ENCODE measurements at places on chromosomes 5 and 9.

GRCh38 chr5:65480306-65480865 lies 1.3 kb downstream of the ADAMTS6 start:
- no peak for DNase-seq

DNA sequence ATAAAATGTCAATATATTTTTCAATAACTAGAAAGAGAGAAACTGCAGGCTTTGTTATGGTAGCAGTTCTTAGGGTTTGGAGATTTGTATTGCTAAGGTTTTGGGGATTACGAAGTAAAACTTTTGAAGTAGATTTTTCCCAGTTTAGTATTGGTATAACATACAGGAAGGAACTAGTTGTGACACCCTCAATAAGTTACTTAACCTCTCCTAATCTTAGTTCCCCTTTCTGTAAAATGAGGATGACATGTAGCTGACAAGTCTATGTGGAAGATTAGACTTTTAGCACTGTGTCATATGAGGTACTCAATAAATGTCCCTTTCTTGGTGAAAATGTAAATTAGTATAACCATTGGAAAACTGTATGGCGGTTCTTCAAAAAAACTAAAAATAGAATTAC lies 73.4 kb upstream of the ATG10 start:
- no peak for DNase-seq

DNA sequence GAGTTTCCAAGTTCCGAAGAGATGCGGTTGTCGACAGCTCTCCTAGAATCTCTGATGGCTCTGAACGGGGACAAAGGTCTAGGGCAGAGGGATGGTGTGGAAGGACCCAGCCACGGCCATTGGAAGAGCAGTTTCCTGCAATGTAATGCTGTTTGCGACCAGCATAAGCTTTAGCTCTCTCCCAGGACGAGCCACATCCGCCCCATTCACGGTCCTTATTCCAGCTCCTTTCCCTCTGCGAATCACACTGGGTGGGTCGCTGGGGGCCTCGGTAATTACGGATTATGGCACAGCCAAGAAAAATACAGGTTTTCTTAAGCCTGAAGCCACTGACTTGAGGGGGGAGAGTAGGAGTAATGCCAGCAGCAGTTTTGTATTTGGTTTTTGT lies 22.7 kb downstream of the ANXA2R start:
- no peak for DNase-seq

GRCh38 chr5:112973904-112974303 lies 2.7 kb upstream of the DCP2 start:
- no peak for DNase-seq

GRCh38 chr9:77601476-77602099 lies 46.5 kb downstream of the GNA14 start:
- DNase-seq = no peak

DNA sequence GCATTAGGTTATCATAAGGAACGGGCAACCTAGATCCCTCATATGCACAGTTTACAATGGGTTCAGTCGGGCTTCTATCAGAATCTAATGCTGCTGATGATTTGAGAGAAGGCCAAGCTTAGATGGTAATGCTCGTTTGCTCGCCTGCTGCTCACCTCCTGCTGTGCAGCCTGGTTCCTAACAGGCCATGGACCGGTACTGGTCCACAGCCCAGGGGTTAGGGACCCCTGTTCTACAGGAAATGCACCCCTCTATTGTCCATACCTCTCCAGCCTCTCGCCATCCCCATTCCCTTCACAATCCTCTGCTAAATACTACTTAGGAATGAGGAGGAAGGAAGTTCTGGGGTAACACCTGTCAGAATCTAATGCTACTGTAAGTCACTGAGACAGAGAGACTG lies 75.1 kb downstream of the OXCT1 start:
- no peak for DNase-seq

DNA sequence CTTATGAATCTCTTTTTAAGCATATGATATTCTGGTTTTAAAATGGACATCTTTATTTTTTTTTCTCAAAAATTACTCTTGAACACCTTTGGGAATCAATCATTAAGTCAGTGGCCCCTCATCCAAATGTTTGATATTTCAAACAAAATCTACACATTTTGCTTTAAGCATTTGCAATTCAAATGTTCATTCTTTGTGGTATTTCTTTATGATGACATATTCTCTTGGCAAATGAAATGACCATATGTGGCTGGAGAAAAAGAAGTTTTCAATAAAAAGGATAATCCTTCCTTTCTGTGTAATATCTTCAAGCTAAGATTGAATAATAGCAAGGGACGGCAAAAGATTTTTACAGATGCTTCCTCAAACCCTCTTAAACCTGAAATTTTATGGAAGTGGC lies 420.8 kb downstream of the MTRR start:
- no peak for DNase-seq

DNA sequence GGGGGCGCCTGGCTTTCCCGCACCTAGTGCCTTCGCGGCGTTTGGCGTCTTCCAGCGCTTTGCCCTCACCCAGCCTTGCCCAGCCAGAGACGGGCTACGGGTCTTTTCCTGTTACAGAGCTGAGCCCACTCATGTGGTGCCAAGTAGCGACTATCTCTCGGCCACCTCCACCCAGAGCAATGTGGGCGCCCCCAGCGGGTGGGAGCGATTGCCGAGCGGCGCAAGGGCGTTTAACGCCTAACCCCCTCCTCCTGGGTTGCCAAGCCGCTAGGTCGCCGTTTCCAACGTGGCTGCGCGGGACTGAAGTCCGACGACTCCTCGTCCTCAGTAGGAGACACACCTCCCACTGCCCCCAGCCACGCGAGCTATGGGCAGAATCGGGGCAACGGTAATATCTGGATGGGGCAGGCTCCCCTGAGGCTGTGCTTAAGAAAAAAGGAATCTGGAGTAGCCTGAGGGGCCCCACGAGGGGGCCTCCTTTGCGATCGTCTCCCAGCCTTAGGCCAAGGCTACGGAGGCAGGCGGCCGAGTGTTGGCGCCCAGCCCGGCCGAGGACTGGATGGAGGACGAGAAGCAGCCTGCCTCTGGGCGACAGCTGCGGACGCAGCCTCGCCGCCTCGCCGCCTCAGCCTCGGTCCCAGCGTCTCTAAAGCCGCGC lies 5.8 kb downstream of the TLX3 start:
- DNase-seq = no peak

DNA sequence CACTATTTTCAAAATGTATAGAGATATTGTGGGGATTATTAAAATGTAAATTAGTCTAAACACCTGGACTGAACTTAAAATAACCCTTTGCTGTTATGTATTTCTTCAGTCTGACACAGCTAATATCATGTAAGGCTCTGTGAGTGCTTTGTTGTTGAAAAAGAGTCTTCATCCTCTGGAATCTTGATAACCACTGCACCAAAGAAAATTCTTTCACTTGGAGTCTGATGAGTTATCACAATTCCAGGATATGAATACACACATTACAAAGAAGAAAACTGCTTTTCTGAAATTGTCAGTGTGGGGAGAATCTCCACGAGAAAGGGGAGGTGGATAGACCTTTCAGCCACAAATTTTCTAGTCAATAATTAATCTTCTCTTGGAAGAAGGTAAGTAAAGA lies 42.3 kb upstream of the TARS1 start:
- DNase-seq = no peak

GRCh38 chr9:72925126-72925789 lies 27.6 kb downstream of the ALDH1A1 start:
- DNase-seq = no peak

DNA sequence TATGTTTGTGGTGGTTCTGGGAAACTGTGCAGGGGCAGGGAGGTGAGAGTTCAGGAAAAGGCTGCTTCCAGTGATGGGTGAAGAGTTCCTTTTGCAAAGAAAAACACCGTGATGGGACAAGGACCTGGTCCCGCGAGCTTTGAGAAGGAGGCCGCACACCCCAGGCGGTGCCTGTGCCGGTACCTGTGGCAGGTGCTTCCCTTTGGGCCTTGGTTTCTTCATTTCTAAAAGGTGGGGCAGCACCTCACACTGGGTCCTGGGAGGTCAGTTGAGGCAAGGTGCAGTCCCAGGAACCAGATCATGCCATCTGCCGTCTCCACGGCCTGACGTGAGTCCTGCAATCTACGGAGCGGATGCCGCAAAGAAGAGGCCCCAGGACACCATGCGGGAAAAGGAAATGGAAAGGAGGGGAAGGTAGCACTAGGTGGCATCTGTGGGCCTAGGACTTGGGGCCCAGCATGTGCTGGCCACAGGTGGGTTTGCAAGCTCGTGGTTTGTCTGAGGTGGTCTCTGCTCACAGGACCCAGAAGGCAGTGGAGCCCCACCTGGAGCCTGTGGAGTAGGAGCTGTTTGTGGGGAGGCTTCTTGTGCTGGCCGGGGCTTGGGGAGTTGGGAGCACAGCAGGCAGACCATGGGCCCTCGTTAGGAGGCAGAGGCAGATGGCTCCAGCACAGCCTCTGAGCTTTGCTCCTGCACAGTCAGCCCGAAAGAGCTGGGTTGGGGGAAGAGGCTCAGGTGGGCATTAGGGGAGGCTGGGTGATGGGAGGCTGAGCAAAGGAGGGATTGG lies 131.6 kb downstream of the CACNA1B start:
- no peak for DNase-seq

- DNase-seq = no peak
Measured at GRCh38 chr5:134143431-134143830, 28.9 kb downstream of the TCF7 start.

DNA sequence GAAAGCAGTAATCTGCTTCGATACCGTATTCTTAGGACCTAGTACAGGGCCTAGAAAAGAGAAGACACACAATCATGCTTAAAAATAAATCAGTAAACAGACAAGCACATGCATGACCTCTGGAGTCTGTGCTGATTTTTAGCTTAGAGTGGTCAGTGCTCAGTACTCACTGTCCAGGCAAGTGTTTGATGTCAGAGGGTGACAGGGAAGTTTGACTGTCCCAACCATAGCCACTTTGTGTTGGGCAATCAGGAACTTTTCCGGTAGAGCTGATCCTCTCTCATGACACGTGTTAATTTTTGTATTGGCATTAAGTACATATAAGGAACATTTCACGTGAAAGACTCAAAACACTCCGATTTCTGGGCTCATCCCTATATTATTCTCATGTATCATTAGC lies 464.7 kb upstream of the KLF4 start:
- no peak for DNase-seq

DNA sequence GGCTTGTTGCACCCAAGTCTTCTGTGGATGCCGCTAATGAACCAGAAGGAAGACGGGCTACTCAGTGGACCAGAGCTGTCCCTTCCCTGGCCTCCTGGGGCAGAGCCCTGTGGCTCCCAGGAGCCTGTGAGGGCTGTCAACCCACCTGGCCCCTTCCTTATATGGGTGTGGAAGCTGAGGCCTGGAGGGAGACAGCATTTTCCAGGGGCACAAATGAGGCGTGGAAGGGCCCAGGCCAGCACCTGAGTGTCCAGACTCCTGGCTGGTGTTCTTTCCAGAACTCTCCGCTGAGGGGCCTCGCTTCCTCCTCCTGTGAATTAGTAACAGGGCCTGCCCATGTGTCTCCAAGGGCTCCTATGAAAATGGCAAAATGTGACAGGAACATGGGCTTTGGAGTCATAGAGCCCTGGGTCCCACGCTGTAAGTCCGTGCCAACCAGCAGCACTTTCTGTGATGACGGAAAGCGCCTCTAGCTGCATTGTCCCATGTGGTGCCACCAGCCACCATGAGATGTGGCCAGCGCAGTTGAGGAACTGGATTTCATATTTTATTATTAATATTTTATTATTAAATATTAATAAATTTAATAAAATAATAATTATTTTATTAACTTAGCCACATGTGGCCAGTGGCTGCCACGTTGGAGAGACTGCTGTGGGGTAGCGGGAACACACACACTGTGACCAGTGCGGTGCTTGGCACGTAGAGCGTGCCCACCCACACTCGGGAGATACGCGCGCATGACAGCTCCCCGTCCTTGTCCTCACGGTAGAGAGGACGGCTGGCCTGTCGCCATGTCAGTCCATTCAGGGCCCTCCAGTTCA lies 18.3 kb downstream of the LAMC3 start:
- no peak for DNase-seq

DNA sequence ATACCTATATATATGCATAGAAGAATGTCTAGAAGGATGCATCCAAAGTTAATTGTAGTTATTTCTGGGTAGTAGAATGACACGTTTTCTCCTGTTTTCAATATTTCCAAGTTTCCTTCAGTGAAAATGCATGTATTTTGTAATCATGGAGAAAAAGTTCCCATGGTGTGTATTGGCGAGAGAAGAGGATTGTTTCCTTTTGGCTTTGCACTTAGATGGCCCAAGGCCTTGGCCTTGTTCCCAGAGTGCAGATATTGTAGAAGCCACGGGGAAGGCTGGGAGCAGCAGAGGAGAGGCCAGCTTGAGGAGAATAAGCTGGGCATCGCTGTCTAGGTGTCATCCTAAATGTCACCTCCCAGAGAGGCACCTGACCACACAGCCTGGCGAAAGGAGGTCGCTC lies 44.0 kb downstream of the IRF1 start:
- no peak for DNase-seq

DNA sequence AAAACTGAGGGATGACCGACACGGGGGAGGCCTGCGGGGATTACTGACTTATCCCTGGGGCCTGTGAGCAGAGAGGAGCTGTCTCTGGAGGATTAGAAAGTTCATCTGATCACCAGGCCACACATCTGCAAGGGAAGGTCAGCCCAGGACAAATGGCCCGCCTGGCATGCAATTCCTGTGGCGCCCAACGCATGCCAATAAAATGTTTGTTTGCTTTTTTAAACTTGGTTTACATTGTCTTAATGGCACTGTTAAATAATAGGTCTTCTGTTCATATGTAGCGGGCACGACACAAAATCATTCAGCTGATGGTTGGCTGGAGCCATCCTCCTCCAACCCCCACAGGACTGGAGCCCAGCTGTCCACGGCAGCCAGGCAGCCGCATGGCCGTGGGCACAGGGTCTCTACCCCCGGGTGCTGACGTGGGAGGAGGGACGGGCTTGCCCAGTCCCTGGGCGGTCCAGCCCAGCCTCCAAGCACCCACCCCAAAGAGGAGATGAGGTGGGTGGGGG lies 41.0 kb upstream of the SLC12A7 start:
- no peak for DNase-seq

DNA sequence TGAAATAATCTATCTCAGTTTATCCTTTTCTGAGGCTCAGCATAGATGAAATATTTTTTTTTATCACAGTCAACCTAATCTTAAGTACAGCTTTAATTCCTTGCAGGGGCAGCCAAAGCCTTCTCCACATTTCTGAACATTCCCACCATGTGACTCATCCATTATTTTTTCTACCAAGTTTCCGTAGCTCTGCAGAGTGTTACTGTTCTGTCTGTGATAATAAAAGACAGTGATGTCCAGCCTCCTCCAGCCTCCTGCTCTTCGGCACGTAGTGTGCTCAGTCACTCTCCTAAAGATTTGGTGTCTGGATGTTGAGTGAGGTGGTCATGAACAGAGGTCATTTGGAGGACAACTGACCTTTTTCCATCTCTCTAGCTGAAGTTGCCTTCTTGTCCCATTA lies 338.1 kb upstream of the ADAMTS16 start:
- no peak for DNase-seq

- DNase-seq = no peak
Measured at GRCh38 chr5:32014096-32014745, 159.9 kb downstream of the GOLPH3 start.

DNA sequence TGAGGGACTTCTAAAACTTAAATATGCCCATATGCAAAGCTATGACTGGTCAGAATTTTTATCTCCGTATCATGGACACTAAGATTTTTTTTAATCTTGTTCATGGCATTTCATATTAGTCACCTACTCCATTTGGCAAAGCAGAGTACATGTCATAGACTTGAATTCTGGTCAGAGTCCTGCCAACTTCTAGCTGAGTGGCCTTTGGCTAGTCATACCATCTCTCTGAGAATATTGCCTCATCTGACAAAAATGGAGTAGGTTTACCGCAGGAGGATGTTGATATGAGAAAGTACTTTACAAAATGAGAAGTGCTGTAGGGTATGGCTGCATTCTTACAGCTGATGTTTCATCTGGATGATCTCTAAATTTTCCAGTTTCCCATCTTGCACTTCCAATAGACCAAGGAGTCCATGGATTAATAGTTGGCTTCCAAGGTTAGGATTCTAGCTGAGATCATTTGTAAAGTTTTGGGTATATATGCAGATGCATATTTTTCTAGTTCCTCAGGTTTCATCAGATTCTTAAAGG lies 150.8 kb upstream of the NR3C1 start:
- DNase-seq = no peak

All from stimulated activated CD8-positive, alpha-beta memory T cell treated with anti-CD3 and anti-CD28 coated beads, Interleukin-7, amount 100 ng/mL, for 48 hours (primary cell).